Chondrocyte (in vitro differentiated cells): ENCODE measurements at places on chromosomes 4 and X. TPM values are rescaled to one million over a fixed set of nuclear protein-coding genes. Genes with fewer than 3 reads are reported as not detected.

DNA sequence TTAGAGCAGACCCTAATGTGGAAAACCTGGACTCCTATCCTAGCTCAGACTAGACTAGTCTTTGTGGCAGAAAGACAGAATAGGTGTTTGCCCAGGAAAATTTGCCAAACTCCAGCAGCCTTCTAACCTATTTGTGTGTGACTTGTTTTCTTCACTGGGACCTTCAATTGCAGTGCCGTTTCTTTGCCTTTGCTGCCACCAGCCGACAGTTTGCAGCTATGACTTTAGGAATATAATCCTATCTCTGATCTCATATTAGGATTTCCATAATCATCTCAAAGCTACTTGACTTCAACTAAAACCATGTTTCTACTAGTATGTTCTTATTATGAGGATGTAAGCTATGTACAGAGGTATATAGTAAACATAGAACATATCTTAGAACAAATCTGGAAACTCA lies 60.2 kb upstream of the PGAM4 start:
- H3K4me3 ChIP-seq: no peak overlapping the region
- H3K27me3 ChIP-seq: no peaks in the 10 kb centered on the region
- H3K27ac ChIP-seq: no peak overlapping the region
- H3K36me3 ChIP-seq: no peaks in the 10 kb centered on the region
- no peak for DNase-seq
- no peaks in the 10 kb centered on the region for H3K4me1 ChIP-seq

GRCh38 chrX:131729295-131729694 lies 185.4 kb downstream of the OR13H1 start:
- H3K4me3 ChIP-seq: no peak overlapping the region
- no peaks in the 10 kb centered on the region for H3K36me3 ChIP-seq
- no peaks in the 10 kb centered on the region for H3K27me3 ChIP-seq
- no peak overlapping the region for H3K27ac ChIP-seq

DNA sequence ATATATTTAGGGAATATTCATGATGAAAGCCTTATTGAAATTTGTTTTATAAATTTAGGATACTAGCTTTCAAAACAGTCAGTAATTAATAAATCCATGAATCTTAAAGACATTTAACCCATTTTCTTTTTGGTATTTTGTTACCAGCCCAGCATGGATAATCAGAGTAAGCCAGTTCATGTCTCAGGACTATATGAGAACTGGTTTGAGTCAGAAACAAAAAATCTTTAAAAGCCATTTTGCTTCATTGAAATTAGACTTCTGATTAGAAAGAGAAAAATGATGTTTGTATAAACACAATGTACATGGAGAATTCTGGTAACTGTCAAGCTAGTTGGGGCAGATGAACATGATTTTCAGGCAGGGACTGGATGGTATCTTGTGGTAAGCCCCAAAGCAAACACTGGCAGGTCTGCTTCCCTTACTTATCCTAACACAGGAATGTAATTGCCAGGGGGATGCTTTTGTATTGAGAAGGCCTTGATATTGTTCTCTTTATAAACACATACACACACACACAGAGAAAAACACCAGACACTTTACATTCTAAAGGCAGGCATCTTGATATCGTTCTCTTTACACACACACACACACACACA lies 9.4 kb downstream of the ARHGAP10 start:
- no peak overlapping the region for H3K4me3 ChIP-seq
- DNase-seq: no peak
- peak overlapping the region; percentile 77 for H3K27ac ChIP-seq
- H3K4me1 ChIP-seq: peaks cover 75% of the 10 kb centered on the region

GRCh38 chr4:155818639-155819038 lies 47.4 kb downstream of the ASIC5 start:
- DNase-seq: no peak
- no peak overlapping the region for H3K4me3 ChIP-seq
- H3K4me1 ChIP-seq: peaks cover 20% of the 10 kb centered on the region

DNA sequence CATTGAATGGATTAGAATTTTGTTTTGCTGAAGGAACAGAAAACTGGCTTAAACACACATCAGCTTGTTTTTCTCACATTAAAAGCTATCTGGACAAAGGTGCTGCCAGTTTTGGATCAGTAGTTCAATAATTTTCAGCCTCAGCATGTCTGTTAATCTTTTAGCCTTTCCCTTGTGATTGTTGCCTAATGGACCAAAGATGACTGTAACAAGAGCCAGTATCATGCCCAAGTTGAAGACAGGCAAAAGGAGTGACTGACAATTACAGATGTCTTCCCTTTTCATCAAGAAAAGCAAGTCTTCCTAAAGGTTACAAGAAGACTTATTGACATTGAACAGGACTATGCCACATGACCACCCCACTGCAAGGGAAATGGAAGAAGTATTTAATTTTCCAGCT lies 419.7 kb downstream of the MAPK10 start:
- H3K27me3 ChIP-seq: no peaks in the 10 kb centered on the region
- H3K36me3 ChIP-seq: peaks cover 7% of the 10 kb centered on the region
- H3K4me3 ChIP-seq: no peak overlapping the region
- no peak for DNase-seq
- peaks cover 8% of the 10 kb centered on the region for H3K4me1 ChIP-seq
- no peak overlapping the region for H3K27ac ChIP-seq

GRCh38 chr4:9919047-9919446 lies 102.2 kb downstream of the SLC2A9 start:
- no peak for DNase-seq
- no peaks in the 10 kb centered on the region for H3K36me3 ChIP-seq
- no peak overlapping the region for H3K27ac ChIP-seq
- H3K4me1 ChIP-seq: no peaks in the 10 kb centered on the region
- H3K4me3 ChIP-seq: no peak overlapping the region

- no peak overlapping the region for H3K4me3 ChIP-seq
- H3K27me3 ChIP-seq: no peaks in the 10 kb centered on the region
- DNase-seq: no peak
- H3K36me3 ChIP-seq: no peaks in the 10 kb centered on the region
Measured at GRCh38 chrX:9396930-9397329, 67.9 kb upstream of the TBL1X start.

GRCh38 chrX:21171181-21171580 lies 203.0 kb upstream of the CNKSR2 start:
- H3K27ac ChIP-seq: no peak overlapping the region
- H3K36me3 ChIP-seq: no peaks in the 10 kb centered on the region
- no peak overlapping the region for H3K4me3 ChIP-seq
- H3K4me1 ChIP-seq: peaks cover 17% of the 10 kb centered on the region
- peaks cover 2% of the 10 kb centered on the region for H3K27me3 ChIP-seq

DNA sequence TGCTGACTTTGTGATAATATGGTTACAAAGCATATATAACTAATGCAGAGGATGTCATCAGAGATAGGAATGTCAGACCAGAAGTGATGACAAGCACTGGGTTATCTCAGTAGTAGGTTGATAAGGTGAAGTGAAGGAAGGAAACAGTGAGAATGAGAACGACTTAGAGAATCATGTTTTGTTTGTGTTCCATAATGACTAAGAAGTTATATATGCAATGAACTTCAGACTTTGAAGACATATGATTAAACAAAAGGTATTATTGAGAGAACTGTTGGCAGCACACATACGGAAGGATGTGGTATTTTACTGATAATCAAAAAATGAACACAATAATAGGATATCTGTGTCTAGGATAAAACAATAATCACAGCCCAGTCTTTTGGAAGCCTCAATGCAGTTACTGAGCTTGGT lies 18.3 kb upstream of the HHIP start:
- DNase-seq: no peak

GRCh38 chr4:140781596-140781995 lies 25.4 kb upstream of the TBC1D9 start:
- peak overlapping the region; percentile 57 for H3K27ac ChIP-seq
- no peaks in the 10 kb centered on the region for H3K27me3 ChIP-seq
- H3K4me3 ChIP-seq: no peak overlapping the region
- H3K4me1 ChIP-seq: peaks cover 16% of the 10 kb centered on the region
- no peak for DNase-seq

DNA sequence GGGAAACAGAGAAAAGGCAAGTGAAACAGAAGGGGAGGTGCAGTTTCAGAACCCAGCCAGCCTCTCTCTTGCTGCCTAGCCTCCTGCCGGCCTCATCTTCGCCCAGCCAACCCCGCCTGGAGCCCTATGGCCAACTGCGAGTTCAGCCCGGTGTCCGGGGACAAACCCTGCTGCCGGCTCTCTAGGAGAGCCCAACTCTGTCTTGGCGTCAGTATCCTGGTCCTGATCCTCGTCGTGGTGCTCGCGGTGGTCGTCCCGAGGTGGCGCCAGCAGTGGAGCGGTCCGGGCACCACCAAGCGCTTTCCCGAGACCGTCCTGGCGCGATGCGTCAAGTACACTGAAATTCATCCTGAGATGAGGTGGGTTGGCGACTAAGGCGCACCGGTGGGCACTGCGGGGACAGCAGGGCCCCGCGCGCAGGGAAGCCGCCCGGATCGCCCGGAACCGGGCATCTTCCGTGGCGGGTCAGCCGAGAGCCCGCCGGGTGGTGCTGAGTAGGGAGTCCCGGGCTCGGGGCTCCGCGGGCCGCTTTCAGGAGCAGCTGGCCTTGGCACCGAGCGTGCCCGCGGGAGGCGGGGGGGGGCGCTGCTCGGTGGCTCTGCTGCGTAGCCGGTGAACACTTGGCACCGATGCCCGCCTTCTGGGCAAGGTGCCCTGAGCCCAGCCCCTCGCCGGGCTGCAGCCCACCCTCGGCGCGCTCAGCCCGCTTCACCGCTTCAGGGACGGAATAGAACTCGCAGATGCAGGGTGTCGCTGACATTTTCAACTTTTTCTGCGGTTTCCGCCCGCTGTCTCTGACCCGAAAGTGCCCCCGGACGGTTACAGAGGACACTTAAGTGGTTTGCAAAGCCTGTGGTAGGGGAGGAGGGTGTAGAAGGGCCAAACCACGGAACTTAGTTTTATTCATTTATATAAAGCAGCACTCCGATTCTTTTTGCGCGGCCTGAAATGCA lies at the start of gene CD38:
Gene CD38, plus strand, starts transcription at position 40 of the 953 bp plus-strand sequence. Its CDS starts 87 bp downstream, at position 127.
- no peak for DNase-seq
- H3K36me3 ChIP-seq: no peaks in the 10 kb centered on the region
- peak within 1 kb of the TSS; percentile 72 for H3K4me3 ChIP-seq

DNA sequence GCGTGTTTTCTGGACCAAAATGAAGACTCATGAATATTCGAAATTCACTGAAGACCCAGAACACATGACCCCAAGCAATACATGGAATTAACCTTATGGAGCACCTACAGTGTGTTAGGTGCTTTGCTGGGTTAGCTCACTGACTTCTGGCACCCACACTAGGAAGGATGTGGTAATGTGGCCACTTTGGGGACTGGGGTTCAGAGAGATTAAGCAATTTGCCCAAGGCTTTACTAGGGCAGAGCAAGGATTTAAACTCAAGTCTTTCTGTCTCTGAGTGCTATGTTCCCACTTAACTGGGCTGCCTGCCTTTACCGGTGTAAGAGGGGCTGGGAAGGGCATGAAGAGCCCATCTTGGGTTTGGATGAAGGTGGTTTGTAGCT lies 162.0 kb upstream of the ATP6AP2 start:
- no peak overlapping the region for H3K27ac ChIP-seq
- H3K36me3 ChIP-seq: no peaks in the 10 kb centered on the region
- peaks cover 6% of the 10 kb centered on the region for H3K27me3 ChIP-seq
- H3K4me1 ChIP-seq: no peaks in the 10 kb centered on the region
- no peak overlapping the region for H3K4me3 ChIP-seq
- no peak for DNase-seq

GRCh38 chr4:53579826-53580225 lies 11.5 kb downstream of the LNX1 start:
- H3K4me1 ChIP-seq: peaks cover 38% of the 10 kb centered on the region
- DNase-seq: no peak
- no peak overlapping the region for H3K4me3 ChIP-seq

- no peaks in the 10 kb centered on the region for H3K4me1 ChIP-seq
- no peaks in the 10 kb centered on the region for H3K36me3 ChIP-seq
- H3K27me3 ChIP-seq: peaks cover 8% of the 10 kb centered on the region
- H3K4me3 ChIP-seq: no peak overlapping the region
- no peak overlapping the region for H3K27ac ChIP-seq
- DNase-seq: no peak
Measured at GRCh38 chr4:72136429-72136828, 104.6 kb downstream of the NPFFR2 start.

DNA sequence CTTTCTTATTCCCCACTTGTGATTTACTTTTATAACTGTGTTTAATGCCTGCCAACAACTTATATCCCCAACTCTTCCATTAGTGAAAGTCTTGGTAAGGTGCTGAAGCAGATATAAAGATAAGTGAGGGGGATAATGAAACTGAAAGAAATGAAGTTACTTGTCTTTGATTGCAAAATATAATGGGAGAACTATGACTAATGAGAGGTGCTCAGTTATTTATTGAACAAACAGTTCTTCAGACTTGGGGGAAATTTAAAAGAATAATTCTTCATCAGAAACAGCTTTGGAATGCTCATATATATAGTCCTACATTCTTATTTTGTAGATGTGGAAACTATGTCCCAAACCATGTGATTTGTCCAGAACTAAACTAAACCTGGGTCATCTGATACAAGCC lies 213.5 kb downstream of the TEX13A start:
- no peak overlapping the region for H3K4me3 ChIP-seq
- H3K36me3 ChIP-seq: no peaks in the 10 kb centered on the region
- no peaks in the 10 kb centered on the region for H3K4me1 ChIP-seq
- DNase-seq: no peak
- H3K27me3 ChIP-seq: no peaks in the 10 kb centered on the region

GRCh38 chr4:14769993-14770392 lies 232.3 kb upstream of the CPEB2 start:
- H3K4me3 ChIP-seq: no peak overlapping the region
- peaks cover 7% of the 10 kb centered on the region for H3K27me3 ChIP-seq
- H3K4me1 ChIP-seq: no peaks in the 10 kb centered on the region
- no peaks in the 10 kb centered on the region for H3K36me3 ChIP-seq
- DNase-seq: no peak

GRCh38 chr4:54913751-54914526 lies 211.5 kb downstream of the KDR start:
- no peaks in the 10 kb centered on the region for H3K27me3 ChIP-seq
- no peak overlapping the region for H3K4me3 ChIP-seq
- no peak for DNase-seq

GRCh38 chr4:83252782-83253405 lies 31.7 kb downstream of the COQ2 start:
- H3K4me1 ChIP-seq: peaks cover 41% of the 10 kb centered on the region
- no peaks in the 10 kb centered on the region for H3K36me3 ChIP-seq
- DNase-seq: no peak
- peak overlapping the region; percentile 25 for H3K27ac ChIP-seq
- no peaks in the 10 kb centered on the region for H3K27me3 ChIP-seq

DNA sequence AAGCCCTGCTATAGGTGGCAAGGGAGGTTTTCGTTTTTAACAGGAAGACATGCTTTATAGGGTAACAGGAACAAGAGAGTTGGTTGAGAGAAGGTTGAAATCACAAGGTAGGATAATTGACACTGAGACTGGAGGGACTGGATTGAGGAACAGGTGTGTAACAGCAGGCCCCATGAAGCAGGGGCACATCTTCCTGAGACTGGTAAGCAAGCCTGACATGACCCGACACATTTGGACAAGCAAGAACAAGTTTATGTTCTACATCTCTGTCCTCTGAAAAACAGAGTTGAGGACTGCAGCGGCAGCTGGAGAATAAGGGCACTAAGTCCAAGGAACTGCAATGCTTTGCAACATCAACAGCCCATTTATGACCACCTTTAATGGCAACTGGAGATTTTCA lies 5.2 kb downstream of the RPS4X start:
- no peaks in the 10 kb centered on the region for H3K27me3 ChIP-seq
- H3K4me3 ChIP-seq: no peak overlapping the region
- peaks cover 53% of the 10 kb centered on the region for H3K36me3 ChIP-seq
- H3K27ac ChIP-seq: peak overlapping the region; percentile 77

Gene TRIML2
- total RNA-seq: 1.1 to 2.8 TPM (median 1.6 TPM) in 3 replicates

Gene SLC39A8
- 1.8 to 2.4 TPM (median 1.8 TPM) in 3 replicates for total RNA-seq

Gene ADAM29
- not detected in 3 replicates for total RNA-seq

Gene BTK
- not detected in 3 replicates for total RNA-seq

Gene RHOXF2B
- total RNA-seq: not detected in 3 replicates

Gene GPAT3
- 0.07 to 0.17 TPM (median 0.15 TPM) in 3 replicates for total RNA-seq

Gene CT47B1
- not detected in 3 replicates for total RNA-seq

Gene SH3TC1
- 1.2 to 1.4 TPM (median 1.2 TPM) in 3 replicates for total RNA-seq
